ENCODE measurements at places on chromosomes 4 and X.

GRCh38 chr4:61223385-61223784, 23.3 kb downstream of the ADGRL3 start:
- DNase-seq: no peak

DNA sequence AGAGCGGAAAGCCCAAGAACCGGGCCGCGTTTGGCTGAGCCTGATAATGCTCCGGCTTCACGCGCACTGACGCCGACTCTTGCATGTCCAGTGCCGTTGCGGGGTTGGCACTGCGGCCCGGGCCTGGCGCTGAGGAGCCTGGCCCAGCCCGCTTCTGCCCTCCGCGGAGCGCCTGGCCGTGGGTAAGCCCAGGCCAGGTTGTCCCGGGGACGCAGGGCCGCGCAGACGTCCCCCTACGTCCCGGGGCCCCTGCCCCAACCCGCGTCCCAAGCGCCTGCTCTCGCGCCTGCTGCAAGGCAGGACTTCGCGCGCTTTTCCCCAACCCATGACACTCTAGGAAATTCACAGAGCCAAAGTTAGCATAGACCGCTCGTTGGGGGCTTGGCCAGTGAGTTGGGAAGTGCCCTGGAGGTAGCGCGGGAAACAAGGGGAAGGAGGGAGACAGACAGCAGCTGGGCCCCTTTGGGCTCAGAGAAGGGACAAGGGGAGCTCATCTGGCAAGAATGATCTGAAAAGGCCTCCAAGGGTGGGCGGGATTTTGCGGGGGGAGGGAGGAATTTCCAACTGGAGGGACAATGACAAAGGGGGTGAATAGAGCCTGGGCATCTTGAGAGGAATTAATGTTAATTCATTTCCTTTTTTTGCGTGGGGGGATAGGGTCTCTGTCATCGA, 665 bp upstream of the LRPAP1 start:
- no peak for DNase-seq

DNA sequence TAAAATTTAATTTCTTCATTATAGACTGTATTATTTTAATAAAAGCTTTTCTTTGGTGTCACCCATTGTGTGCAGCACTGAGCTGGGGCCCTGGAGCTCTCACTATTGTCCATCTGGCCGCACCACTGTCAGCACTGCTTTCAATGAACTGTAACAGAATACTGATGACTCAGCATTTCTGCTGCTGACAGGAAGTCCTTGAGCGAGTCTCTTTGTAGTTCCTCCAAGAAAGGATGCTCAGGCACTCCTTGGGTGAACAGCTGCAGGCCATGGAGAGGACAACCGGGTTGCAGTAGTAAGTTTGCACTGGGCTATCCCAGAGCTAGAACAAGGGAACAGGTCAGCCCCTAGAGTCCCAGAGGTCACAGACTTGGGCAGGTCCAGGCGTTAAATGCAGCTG, 81.6 kb downstream of the SORBS2 start:
- peak; percentile 44 for DNase-seq

DNA sequence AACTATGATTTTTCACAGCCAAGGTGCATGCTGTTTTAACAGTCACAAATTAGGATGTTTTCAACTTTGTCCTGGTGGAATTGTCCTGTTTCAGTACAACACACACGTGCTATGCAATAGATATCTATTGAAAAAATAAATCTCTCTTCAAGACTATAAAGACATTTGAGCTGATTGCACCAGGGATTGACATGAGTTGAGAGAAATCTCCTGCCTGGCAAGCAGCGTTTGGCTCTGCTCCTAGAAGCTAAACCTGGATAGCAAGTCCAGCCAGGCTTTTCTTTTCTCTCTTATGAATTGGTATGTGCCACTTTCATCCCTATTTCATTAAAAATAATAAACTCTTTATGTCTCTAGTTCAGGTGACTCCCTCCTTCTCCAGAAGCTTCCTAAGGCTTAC, 16.6 kb upstream of the NPNT start:
- DNase-seq: no peak

- DNase-seq: no peak
Measured at GRCh38 chr4:170978990-170979389, 834.2 kb upstream of the GALNTL6 start.

- peak; percentile 40 for DNase-seq
Measured at GRCh38 chrX:120677004-120677652, 47.3 kb upstream of the C1GALT1C1 start.

DNA sequence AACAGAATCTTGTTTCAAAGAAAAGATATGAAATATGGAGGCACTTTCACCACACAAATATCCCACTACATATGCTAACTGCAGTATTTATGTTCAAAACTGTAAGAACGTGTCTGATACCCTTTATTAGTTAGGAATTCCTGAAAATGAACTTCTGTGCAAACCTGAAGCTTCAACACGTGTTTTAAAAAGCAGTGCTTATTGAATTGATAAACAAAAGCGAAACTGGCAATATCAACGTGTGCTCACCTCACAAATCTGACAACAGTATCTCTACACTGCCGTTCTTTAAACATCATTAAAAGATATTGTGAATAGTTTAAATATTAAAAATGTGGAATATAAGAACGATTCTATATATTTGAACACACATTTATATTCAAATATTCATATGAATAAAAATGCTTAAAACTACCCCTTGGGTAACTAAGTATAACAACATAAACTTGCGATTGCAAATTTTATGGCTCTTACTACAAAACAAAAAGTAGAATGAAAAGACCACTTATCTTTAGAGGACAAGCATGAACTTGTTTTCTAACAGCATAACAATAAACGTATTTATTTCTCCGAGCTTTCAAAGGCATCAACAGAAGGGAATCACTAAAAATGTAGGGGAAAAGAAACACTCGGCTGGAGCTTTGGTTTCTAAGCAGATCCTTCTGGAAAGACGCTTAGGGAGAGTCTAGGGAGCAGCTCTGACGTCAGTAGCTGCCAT, at the start of gene LRP2BP:
Gene LRP2BP (minus strand): TSS at position 687 of the 718 bp plus-strand sequence. CDS start 17,738 bp downstream, outside the sequence.
- peak; percentile 7 for DNase-seq

- DNase-seq: no peak
Measured at GRCh38 chr4:47334652-47335051, 128.8 kb downstream of the COMMD8 start.

GRCh38 chrX:109281483-109282275, 200.2 kb downstream of the GUCY2F start:
- peak; percentile 33 for DNase-seq

DNA sequence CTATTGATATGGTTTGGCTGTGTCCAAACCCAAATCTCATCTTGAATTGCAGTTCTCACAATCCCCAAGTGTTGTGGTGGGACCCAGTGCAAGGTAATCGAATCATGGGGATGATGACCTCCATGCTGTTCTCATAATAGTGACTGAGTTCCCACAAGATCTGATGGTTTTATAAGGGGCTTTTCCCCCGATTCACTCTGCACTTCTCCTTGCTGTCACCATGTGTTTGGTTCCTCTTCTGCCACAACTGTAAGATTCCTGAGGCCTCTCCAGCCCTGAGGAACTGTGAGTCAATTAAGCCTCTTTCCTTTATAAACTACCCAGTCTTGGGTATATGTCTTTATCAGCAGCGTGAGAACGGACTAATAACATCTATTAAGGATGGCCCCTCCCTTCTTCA, 68.8 kb downstream of the FBXW7 start:
- DNase-seq: peak; percentile 55

- peak; percentile 69 for DNase-seq
Measured at GRCh38 chr4:183182873-183183725, 84.0 kb downstream of the WWC2 start.

GRCh38 chr4:78119698-78120097, 62.6 kb downstream of the FRAS1 start:
- DNase-seq: no peak

- DNase-seq: peak; percentile 30
Measured at GRCh38 chr4:128565565-128566186, 243.8 kb upstream of the JADE1 start.

DNA sequence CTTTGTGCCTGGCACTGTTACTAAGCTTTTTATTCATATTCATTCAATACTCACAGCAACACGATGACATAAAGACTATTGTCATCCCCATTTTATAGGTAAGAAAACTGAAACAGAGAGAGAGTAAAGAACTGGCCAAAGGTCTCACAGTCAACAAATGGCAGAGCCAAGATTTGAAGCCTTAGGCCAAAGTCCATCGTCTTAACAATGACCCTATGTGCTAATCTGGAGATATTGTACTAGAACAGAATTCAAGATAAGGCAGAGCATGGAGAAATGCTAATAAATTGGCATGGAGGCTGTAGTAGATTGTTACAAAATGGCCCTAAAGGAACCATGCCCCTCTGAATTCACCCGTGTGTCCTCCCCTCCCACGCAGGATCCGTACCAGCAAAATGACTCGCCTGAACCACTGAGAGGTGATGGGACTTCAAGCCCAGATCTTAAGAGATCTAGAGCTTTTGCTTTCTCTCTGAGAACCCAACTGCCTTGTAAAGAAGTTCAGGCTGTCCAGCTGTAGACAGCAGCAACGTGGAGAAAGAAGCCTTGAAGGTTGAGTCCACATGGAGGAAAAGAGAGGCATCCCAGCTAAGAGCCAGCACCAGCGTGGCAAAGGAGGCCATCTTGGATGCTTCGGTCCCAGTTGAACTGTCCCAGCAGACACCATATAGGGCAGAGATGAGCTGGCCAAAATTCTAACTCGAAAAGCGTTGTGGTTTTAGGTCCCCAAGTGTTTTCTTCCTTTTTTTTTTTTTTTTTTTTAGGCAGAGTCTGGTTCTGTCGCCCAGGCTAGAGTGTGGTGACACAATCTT, 52.8 kb upstream of the RBM47 start:
- DNase-seq: peak; percentile 80

DNA sequence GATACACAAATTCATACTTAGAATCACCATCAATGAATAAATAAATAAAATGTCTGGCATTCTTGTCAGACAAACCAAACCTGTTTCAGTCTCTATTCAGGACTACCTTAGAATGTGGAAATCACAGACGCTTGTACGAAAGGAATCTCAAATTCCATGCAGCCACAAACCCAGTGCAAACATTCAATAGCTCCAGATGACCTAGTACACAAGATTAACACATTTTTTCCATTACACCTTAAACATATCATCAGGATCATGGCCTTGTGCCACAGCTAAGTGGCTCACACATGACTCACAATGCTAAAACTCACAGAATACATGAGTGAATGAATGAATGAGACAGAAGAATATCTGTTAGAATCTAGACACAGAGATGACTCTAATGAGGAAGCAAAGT, 134.2 kb downstream of the PWWP3B start:
- no peak for DNase-seq

DNA sequence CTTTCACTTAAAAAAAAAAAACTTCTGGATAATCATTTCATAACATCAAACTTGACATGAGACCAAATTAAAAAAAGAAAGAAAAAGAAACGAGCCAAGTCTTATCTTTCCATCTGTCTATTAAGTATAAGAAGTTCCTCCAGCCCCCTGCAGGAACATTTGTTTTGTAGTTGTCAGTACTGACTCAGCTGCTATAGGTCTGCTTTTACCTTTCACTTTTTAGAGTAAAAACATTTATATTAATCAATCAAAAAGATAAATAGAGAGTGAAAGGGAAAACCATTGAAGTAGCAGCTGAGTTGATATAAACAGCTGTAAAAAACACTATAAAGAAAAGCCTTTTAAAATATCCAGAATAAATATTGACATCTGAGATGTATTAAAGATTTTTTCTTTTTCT, 46.1 kb downstream of the CCDC158 start:
- DNase-seq: no peak

DNA sequence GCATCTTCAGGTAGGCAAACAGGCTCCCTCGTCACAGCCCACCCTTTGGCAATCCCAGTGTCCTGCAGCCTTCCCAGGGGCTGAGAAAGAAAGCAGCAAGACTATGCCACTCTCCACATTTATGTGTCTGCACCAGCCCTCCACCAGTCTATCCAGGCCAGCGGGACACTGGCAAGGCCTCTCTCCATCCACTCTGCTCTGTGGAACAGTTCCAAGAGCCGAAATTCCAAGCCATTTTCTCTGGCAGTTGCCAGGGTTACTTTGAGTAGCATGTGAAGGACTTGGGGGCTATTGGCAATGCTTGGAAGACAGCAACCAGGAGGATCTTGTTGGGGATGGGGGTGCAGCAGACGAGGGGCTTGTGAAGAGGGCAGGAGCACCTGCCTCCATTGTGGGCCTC, 52.1 kb downstream of the TSC22D3 start:
- DNase-seq: no peak

DNA sequence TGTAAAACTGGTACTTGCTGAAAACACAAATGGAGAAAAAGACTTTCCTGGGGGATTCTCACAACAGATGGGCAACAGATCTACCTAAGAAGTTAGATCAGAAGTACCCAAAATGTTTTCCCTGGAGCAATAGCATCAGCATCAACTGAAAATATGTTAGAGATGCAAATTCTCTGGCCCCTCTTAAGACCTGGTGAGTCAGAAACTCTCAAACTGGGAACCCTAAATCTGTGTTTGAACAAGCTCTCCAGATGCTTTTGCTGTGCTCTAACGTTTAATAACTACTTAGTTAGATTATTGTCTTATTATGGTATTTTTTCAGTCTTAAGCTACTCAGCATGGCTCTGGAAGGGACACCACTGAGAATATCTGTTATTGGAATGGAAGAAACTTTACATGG, 55.2 kb upstream of the TRPC3 start:
- no peak for DNase-seq

- DNase-seq: peak; percentile 3
Measured at GRCh38 chrX:3940000-3940610, 226.7 kb upstream of the PRKX start.

Data from inflammatory macrophage treated with lipopolysaccharide for 4 hours (primary cell).